Melanocyte of skin (primary cell): ENCODE measurements at places on chromosomes 4 and X. TPM values are rescaled to one million over a fixed set of nuclear protein-coding genes. Genes with fewer than 3 reads are reported as not detected.

The MSN gene
- 159 and 290 TPM in 2 replicates for total RNA-seq

The KCNIP4 gene
- under 0.01 TPM in 1 of 2 replicates, not detected in the other for total RNA-seq

The NXF2 gene
- total RNA-seq, result not detected in 2 replicates

The CRMP1 gene
- not detected in 2 replicates for total RNA-seq

The CT83 gene
- total RNA-seq, result not detected in 2 replicates

The ADGRG4 gene
- total RNA-seq, result not detected in 2 replicates

The SSX3 gene
- total RNA-seq, result not detected in 2 replicates

The SPANXD gene
- not detected in 2 replicates for total RNA-seq

The TTC29 gene
- not detected in 2 replicates for total RNA-seq

The BCORL1 gene
- 2.1 and 2.2 TPM in 2 replicates for total RNA-seq

The PPBP gene
- not detected in 2 replicates for total RNA-seq

The KLHL34 gene
- 0.34 and 0.73 TPM in 2 replicates for total RNA-seq

The OPRPN gene
- total RNA-seq, result not detected in 2 replicates
